Stimulated activated CD4-positive, alpha-beta T cell treated with anti-CD3 and anti-CD28 coated beads, Interleukin-2, amount 100 ng/mL, for 48 hours (primary cell): ENCODE measurements at places on chromosomes 16 and 17.

- DNase-seq: no peak
Observed at GRCh38 chr16:81836279-81837054, 57.4 kb downstream of the PLCG2 start.

DNA sequence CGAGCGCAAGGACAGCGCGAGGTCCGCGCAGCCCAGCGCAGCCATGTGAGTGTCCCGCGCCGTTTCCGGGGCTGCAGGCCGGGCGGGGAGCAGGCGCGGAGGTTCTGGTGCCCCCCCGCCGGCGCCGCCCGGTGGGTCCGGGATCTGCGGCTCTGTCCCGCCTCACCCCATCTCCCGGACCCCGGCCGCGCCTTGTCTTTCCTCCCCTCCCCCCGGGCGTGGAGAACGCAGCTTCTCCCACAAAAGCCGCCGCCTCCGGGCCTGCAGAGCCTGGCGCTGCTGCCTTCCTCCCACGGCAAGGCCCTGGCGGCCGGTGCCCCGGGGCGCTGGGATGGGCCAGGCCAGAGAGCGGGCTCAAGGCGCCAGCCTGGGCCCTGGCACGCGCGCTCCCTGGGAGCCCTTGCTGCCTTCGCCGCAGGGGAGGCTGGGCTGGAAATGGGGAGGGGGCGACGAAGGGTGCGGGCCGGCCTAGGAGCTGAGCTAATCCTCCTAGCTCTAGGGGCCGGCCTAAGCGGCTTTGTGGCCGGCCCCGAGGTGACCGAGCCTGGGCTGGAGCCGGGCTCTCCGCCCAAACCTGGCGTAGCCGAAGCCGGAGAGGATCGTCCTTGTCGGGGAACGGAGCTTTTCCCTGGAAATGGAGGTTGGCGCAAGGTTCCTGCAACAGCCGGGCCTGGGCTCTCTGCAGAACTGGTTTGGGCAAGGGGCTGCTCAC lies 397 bp downstream of the RIPOR1 start:
- DNase-seq: no peak

DNA sequence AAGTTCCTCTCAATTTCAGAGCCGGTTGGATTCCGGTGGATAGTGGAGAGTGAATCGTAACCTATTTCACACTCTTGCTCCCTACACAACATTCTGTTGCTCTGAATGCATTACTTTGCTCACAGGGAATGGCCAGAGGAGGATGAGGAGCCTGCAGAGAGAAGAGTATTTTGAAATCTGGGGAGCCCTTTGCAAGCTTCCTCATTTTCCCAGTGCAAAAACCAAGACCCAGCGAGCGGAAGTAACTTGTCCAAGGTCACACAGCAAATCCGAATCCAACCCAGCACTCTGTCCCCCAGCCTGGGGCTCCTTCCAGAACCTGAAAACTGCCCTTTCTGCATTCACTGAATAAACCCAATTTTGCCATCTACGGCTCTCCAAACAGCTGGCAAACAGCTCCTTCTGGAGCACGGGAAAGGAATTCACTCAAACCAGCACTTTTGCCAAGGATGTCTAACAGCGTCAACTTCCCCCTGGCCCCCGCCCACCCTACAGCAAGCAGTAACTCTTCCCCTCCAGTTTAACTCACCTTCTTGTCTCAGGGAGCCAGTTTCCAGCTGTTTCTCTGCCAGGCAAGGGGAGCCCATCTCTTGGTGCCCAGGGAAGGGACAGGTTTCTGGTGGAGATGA lies 557 bp downstream of the KCNG4 start:
- DNase-seq: no peak

GRCh38 chr17:7025245-7025644 lies 2.4 kb downstream of the BCL6B start:
- DNase-seq: no peak

- DNase-seq: no peak
Observed at GRCh38 chr16:86948046-86948445, 369.1 kb downstream of the C16orf95 start.

DNA sequence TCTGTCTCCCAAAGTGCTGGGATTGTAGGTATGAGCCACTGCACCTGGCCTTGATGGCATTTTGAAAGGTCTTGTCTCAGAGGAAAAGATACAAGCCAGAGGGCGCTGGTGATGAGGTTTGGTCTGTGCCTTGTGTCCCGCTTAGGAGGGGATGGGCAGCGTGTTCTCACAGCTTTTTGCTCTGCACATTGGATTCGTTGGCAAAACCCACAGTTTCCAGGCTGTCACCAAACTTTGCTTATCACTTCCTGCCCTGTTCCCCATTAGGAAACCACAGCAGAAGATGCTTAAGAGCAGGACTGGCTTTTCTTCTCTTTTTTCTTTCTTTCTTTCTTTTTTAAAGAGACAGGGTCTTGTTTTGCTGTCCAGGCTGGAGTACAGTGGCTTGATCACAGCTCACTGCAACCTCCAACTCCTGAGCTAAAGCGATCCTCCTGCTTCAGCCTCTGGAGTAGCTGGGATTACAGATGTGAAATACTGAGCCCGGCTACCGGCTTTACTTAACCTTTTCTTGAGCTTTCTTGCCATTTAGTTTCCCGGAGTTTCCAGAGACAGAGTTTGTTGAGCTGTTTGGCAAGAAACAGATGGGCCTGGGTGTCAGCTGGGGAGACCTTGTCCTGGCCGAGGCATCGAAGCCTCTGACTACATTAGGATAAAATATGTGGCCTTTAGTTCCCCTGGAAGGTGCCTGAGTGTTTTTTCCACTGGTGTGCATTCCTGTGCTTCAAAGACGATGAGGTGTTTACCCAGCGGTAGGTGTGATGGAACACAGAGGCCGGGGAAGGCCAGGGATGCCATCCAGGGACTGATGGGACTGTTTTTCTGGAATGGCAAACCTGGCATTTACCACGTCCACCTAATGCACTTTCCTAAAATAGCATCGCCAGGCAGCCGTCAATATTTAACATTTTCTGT lies 112.9 kb downstream of the ABCC1 start:
- no peak for DNase-seq

DNA sequence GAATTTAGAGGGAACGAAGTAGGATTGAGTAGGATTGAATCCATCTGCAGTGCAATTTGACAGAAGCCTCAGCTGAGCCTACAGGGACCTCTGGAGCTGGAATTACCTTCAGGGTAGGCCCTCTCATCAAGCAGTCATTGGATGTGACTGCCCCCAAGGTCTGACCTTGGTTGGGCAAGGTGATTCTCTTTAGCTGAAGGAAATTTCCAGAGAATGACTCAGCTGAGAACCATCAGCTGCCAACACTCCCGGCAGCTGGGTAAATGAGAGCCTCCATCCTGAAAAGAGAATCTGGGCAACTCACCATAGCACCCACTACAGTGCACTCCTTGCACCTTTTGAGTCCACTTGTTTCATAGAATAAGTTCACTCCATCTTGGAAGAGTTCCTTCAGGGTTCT lies 113.5 kb upstream of the MED13 start:
- no peak for DNase-seq

- DNase-seq: no peak
Observed at GRCh38 chr17:51857052-51857597, 301.4 kb downstream of the CA10 start.

- no peak for DNase-seq
Observed at GRCh38 chr16:87060034-87060986, 256.9 kb downstream of the C16orf95 start.

DNA sequence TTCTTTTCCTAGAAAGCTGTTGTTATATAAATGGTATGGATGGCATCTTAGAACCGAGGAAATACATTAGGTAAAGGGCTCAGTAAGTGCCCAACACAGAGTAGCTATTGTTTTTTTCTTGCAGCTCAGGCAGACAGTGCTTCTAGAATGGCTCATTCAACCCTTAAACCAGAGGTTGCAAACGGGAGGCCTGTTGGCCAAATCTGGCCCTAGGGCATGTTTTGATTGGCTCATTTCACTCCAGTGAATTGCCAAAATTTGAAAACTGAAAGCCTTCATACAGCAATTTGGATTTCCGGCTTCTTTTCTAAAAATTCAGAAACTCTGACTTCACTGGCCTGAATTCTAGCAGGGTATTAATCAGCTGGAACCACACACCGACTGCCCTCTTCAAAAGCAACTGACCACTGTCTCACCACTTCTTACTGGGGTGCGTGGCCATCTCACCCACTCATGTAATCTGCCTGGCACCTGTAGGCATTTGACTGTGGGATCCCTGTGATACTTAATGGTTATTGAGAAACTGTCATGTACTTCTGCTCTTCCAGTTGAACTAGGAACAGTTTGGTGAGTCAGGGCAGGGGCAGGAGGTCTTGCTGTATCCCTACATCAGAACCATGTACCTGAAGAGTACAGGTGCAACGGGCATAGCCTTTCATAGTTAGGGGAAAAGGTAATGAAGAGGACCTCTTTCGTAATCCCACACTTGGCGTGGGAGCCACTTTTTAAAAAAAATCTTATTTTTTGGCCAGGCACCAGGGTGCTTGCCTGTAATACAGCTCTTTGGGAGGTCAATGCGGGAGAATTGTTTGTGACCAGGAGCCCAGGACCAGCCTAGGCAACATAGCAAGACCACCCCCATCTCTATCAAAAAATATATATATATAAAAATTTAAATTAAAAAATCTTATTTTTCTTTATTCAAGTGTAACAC lies 53.6 kb upstream of the SCNN1B start:
- DNase-seq: no peak

- no peak for DNase-seq
Observed at GRCh38 chr17:43025290-43025657, 243 bp downstream of the RND2 start.

DNA sequence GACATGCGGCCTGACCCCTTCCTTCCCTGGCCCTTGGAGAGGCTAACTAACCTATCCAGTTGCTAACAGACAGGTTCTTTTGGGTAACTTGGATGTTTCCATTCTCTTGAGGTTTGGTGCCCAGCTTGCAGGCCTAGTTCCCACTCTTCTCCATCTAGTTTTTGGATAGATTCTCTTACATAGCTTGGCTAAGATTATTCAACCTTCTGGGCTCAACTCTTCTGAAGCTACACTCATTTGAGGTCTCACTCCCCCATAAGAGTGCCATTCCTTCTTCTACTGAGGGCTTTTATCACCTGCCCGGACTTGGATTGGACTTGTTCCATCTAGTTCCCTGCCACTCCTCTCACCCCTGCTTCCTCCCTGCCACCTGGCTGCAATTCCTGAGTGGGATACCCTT lies 44.1 kb upstream of the MARCHF10 start:
- DNase-seq: no peak

DNA sequence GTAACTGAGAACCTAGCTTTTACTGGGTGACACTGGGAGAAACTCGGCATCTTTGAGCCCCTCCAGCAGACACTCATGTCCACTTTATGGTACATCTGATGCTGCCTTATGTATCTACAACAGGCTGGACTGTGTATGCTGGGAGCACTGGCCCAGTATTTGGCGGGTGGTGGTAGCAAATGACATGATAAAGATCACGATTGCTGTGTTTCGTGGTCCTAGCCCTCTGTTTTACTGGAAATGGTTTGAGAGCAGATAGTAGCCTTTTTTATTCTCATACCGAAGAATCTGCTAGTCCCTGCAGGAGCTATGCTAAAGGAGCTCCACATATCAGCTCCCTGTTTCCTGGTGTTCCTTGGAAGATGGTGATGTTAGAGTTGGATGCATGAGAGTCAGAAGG lies 150.3 kb downstream of the CCDC182 start:
- no peak for DNase-seq

DNA sequence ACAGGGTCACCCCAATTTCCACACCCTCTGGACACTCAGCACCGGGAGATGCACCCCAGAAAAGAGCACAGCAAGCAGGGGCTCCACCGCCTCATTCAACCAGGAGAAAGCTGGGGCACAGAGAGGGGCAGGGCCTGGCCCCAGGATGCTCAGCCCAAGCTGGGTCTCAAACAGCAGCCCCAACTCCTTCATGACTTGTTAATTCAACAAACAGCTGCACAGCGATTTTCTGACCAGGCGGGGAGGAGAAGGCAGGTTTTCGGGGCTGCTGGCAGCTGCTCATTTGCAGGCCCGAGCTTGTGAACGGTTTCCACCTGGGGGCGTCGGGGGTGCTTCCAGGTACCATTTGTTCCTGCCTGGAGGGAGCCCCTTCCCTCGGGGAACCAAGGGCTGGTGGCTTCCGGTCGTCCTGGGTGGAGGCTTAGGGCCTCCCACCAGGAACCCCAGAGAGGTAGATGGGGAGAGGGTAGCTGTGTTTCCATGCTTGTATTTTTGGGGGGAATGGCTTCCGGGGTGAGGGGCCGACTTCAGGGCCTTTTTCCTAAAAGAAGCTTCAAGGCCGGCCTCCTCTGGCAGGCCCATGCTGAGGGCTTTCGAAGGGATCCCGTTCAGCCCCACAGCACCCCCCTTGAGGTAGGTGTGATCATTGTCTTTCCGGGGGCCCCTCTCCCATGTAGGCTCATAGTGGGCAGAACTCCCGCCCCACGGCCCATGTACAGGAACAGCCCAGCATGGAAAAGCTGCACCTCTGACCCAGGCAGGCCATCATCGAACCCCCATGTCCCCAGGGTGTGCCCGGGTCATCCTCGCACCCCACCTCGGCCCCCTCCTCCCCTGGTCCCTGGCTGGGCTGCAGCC lies 191.6 kb upstream of the GSE1 start:
- DNase-seq: no peak

- DNase-seq: no peak
Observed at GRCh38 chr16:55333684-55334083, 9.7 kb downstream of the IRX6 start.

- no peak for DNase-seq
Observed at GRCh38 chr16:59567496-59567895, 833.4 kb upstream of the GOT2 start.

DNA sequence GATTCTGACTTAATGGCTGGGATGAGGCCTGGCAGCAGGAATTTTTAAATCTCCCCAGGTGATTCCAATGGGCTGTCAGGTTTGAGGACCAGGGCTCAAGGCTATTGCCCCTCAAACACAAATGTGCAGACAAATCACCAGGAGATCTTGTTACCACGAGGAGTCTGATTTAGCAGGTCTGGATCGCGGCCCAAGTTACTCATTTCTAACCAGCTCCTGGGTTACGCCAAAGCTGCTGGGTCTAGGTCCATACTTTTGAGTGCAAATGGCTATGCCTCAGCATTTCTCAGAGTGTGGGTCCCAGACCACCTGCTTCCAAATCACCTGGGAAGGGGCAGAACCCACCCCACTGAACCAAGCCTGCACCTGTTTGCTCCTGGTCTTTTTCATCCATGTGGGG lies 33.1 kb downstream of the CNGB1 start:
- DNase-seq: no peak

GRCh38 chr16:67464565-67464964 lies 16.4 kb downstream of the ATP6V0D1 start:
- no peak for DNase-seq

DNA sequence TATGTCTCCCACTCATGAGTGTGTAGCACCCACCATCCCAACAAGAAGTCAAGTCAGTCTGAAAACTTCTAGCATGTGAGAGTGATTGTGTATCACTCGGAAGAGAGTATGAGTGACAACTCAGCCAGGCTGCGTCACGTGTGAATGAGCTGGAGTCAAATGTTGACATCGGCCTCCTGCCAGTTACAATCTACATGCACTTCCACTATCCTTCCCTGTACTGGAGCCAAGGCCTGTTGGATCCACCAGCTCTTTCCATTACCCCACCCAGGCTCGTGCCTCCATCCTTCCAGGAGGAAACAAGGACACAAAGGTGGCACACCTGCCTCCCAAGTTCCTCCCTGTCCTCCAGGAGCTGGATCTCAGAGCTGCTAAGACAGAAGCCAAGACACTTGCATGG lies 64.5 kb downstream of the ASIC2 start:
- DNase-seq: no peak
